Stimulated activated CD8-positive, alpha-beta memory T cell treated with anti-CD3 and anti-CD28 coated beads, Interleukin-15, amount 100 ng/mL, for 4 hours (primary cell): ENCODE measurements at places on chromosomes 12 and 14.

DNA sequence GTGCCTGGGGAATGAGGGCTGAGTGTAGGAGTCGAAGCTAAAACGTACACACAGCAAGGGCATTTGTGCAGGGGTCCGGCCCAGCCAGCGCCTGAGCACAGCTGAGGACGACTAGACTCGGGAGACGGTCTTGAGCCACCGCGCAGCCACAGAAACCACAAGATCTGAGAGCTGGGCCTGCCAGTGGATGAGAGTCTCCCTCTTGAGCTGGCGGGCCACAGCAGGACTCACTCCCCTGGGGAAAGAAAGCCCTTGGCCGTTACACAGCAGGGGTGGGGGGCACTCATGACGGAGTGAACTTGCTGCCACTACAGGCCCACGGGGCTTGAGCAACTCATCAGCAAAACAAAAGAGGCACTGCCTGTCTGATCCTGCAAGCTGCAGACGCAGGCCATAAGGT, 23.0 kb downstream of the STX2 start:
- no peak for DNase-seq

GRCh38 chr14:68146818-68147217, 327.2 kb downstream of the RAD51B start:
- no peak for DNase-seq

DNA sequence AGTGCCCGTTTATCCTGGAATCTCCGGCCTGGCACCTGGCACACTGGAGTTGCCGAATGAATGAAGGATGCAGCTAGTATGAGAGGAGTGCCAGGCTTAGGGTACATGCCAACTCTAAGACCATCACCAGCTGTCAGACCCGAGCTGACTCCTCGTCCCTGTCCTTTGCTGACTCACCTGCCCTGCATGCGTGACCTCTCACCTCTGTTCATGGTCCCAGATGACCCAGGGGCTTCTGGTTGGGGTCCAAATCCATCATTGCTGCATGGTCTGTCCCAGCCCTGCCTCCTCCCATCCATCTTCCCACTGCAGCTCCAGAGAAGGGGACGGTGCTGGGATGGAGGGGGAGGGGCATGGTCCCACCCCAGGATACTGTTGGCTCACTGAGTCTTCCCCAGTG, 9.9 kb upstream of the FAM222A start:
- no peak for DNase-seq

- no peak for DNase-seq
Observed at GRCh38 chr12:132146772-132147422, 2.6 kb downstream of the NOC4L start.

- no peak for DNase-seq
Observed at GRCh38 chr12:44929236-44929885, 53.2 kb upstream of the NELL2 start.

DNA sequence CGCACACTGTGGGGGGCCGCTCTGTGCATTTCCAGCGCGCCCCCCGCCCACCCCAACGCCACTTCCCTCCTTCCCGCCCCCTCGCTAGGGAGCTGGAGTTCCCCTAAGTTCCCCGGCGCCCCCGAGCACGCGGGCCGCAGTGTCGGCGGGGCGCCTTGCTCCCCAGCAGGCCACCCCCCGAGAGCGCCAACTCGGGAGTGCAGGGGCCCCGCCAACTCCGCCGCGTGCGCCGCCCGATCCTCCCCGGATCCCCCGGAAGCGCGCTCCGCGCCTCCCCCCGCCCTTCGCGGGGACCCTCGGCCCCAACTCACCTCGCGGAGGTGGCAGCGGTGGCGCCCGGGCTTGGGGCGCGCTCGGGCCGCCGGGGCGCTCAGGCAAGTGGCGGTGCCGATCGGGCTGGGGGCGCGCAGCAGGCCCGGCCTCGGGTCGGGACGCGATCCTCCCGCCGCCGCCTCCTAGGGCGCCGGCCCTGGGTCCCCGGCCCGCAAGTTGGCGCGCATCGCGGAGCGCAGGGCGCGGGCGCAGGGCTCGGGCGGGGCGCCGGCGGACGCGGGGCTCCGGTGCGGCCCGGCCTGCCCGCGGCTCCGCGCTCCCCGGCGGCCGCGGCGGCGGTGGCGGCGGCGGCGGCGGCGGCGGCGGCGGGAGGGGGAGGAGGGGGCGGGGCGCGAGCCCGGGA, at the start of gene NCOR2:
TSS of gene NCOR2 (minus strand) at position 616 of the 676 bp plus-strand sequence. CDS start 72,361 bp downstream, outside the sequence.
- DNase-seq, result peak; percentile 19

DNA sequence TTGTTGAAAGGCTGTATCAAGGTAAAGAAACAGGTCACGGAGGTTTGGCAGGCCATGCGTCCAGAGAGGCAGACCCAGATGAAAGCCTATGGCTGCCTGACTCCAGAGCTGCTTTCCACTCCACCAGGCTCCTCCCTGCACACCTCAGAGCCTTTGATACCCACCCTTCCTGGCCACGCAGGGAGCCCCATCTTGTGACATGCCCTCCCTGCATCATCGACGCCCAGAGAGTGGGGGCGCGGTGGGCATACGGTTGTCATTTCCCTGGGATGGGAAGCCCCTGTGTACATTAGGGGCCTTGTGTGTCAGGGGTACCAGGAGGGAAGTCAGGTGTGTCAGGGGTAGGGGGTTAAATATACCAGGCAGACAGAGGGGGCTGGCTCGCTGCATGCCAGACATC, 30.3 kb upstream of the GPR68 start:
- DNase-seq, result no peak

DNA sequence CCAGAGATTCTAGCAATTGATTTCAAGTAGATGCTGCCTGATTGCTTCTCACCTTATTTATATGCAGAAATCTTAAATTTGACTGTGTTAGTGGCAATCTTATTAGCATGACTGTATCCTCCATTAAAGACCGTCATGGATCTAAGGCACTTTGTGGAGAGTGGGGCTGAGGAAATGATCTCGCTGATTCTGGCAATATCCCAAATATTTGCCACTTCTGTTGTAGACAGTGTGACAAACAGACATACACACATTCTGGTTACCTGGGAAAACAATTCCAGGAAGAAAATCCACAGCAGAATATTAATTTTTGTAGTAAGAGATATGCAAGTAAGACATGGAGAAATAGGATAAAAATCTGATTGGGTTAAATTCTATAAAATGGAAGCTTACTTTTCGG, 269.0 kb upstream of the G2E3 start:
- DNase-seq, result no peak
